ENCODE measurements at places on chromosomes 7 and 10. TPM values are rescaled to one million over a fixed set of nuclear protein-coding genes. Genes with fewer than 3 reads are reported as not detected.

- DNase-seq: no peak
These were observed 133.7 kb upstream of the TNS3 start for GRCh38 chr7:47715631-47716068.

DNA sequence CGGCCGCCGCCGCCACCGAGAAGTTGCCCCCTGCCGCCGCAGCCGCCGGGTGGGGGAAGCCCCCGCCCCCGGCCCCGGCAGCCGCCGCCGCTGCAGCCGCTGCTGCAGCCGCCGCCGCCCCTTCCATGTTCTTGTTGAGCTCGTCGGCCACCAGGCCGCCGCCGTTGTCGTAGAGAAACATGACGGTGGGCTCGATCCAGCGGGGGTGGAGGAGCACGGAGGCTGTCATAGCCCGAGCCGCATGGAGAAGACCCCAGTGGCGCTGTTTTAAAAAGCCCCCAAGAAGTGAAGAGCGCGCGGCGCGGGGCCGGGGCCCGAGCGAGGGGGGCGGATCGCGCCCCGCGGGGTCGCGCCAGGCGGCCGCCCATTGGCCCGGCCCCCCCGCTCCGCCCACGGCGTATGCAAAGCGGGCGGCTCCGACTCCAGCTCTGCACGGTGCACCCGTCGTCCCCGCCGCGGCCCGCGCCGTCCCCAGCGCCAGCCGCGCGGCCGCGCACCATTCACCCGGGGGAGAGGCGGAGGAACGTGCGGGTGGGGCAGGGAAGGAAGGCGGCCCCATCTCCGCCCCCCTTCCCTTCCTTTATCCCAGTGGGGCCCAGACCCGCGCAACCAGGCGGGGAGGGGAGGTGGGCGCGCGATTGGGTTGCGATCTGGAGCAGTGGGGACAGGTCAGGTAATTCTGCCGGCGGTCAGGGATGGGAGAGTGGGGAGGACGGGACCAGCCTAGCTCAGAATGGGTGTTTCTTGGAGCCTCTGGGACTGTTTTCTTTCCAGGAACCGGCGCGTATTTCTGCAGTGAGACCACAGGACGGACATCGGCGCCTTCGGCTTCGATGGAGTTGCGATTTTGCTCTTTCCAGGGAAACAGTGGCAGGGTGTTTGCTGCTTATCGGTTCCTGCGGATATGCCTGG is at the start of gene HOXA13:
Gene HOXA13, minus strand, starts transcription at position 243 of the 912 bp plus-strand sequence. Its CDS starts 14 bp downstream, at position 229.
- DNase-seq: no peak

- DNase-seq: no peak
These were observed 9.3 kb downstream of the DAGLB start for GRCh38 chr7:6438427-6438826.

DNA sequence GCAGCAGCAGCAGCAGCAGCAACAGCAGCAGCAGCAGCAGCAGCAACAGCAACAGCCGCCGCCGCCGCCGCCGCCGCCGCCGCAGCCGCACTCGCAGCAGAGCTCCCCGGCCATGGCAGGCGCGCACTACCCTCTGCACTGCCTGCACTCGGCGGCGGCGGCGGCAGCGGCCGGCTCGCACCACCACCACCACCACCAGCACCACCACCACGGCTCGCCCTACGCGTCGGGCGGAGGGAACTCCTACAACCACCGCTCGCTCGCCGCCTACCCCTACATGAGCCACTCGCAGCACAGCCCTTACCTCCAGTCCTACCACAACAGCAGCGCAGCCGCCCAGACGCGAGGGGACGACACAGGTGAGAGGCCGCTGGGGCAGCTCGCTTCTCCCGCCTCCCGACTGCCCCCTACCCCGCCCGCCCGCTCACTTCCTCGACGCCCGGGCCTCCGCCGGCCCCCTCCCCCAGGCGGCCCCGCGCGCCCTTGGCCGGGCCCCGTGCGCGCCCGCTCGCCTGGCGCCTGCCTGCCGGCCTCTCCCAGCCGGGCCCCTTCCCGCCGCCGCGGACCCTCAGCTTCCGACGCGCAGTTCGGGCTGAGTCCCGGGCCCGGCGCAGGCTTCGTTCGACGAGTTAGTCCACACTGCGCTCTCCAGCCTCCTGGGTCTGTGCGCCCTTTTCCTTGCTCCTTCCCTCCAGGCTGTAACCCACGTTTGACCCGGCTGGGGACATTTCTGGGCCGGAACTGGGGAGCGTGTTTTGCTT is 882 bp downstream of the DLX6 start:
- no peak for DNase-seq

- DNase-seq: no peak
These were observed 412.3 kb upstream of the FOXK1 start for GRCh38 chr7:4269746-4270145.

- DNase-seq: no peak
These were observed 32.0 kb downstream of the NRAP start for GRCh38 chr10:113631684-113632367.

DNA sequence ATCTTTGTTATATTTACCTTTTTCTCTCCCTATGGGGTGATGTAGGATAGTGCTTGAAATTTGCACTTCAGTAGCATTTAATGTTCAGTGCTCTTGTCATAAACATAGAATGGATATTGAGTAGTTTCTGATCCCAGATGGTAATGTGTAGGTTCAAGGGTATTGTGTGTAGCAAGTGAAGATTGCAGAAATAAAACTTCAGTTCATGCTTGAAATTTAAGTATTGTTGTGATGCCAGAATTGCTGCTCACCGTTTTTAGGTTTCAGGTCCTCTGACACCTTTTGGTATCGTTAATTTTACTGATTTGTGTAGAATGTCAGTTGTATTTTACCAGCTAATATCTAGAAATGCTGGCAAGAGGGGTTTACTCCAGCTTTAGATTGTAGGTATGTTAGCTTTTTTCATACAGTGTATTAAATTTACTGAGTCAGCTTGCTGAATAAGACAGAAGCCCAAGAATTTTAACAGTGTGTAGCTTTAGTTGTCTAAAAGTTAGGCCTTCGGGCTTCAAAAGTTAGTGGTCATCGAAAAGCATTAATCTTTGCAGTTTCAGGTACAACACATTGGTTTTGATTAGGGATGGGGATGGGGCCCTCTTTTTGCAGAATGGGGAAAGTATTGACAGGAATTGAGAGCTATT is 1.9 kb downstream of the PTEN start:
- no peak for DNase-seq

Gene TLL2
- 2.2 TPM for total RNA-seq

DNA sequence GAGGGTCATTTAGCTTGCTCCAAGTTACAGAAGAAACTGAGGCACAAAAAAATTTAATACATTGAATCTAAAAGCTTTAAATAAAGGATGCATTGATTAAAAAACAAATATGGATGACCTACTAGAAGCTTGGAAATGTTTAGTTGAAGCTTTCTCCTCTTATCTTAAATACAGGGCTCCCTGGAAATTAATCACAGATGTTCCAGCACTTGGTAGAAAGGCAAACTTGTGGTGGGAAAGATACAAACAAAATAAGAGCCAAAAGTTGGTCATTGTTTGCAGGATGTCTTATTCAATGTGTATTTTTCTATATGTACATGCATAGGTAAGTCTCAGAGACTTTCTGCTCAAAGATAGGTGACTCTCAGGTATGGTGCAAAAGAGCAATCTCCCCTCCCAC is 40.7 kb upstream of the LYZL1 start:
- DNase-seq: no peak

- DNase-seq: no peak
These were observed 754.2 kb downstream of the GRID1 start for GRCh38 chr10:85612378-85612775.

Gene ZNF25
- total RNA-seq: 5.2 TPM

DNA sequence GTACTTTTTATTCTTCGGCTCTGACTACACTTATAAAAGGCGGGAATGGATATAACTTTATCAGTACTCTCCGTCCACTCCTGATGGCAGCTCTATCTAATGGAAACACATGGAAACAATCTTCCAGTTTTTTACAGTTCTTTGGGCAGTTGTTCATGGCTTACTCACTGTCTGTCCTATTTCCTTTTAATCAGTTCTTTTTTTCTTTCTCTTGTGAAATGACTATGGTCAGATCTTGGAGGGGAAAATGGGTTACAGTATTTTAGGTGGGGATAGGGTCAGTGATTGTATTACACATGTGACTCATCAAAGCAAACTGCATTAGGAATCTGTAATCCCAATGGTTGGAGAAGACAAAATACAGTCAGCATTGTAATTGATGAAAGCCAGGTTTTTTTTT is 112.4 kb downstream of the BICC1 start:
- DNase-seq: peak; percentile 53

DNA sequence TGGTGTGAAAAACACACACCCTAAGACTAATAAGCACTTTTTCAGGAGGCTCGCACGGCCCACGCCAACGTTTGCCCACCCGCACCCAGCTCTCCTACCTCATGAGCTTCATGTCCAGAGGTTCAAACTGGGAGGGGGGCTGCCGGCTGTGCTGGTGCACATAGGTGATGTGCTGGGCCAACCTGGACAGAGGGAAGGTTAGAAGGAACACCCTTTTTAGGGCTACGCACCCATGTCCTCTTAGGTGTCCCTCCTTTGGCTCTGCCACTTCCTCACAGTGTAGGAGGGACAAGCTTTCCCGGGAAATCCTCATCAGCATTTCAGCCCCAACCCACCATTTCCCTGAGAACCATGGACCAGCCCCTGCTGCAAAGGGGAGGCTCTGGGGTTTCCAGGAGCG is 5.9 kb downstream of the MCM7 start:
- no peak for DNase-seq

Gene OR2A1
- not detected for total RNA-seq

GRCh38 chr7:74657692-74658177 is at the start of gene GTF2I:
TSS of gene GTF2I (plus strand) at chr7:74657718. CDS start at chr7:74689129, 31,411 bp downstream.
- no peak for DNase-seq

Measured in kidney epithelial cell (primary cell).